Progenitor cell of endocrine pancreas (in vitro differentiated cells): ENCODE measurements at places on chromosomes 4 and X.

DNA sequence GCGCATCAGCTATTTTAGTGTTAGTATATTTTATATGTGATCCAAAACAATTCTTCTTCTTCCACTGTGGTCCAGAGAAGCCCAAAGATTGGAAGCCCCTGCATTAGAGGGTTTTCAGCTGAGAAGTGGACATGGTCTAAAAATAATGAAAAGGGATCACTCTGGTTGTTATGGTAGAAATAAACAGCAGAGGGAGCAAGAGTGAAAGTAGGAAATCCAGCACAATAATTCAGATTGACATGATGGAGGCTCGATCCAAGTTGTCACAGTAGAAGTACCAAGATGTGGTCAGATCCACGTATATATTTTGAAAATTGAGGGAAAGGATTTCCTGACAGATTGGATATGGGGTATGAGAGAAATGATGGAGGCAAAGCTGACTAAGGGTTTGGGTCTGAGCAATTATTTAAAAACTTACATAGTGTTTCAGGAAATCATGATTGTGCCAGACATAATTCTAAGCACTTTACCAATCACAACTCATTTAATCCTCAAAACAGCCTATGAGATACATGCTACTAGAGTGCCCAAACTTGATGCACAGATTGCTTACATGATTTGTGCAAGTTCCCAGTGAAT is 17.0 kb upstream of the TMEM144 start:
- no peak for DNase-seq

- DNase-seq, result peak; percentile 54
Measured at GRCh38 chr4:25654971-25655963, at the start of gene SLC34A2. SLC34A2 (plus strand) TSS chr4:25655851; CDS start chr4:25662501, 6,650 bp downstream.

- DNase-seq, result no peak
Measured at GRCh38 chr4:176377780-176378179, 58.0 kb downstream of the SPCS3 start.

DNA sequence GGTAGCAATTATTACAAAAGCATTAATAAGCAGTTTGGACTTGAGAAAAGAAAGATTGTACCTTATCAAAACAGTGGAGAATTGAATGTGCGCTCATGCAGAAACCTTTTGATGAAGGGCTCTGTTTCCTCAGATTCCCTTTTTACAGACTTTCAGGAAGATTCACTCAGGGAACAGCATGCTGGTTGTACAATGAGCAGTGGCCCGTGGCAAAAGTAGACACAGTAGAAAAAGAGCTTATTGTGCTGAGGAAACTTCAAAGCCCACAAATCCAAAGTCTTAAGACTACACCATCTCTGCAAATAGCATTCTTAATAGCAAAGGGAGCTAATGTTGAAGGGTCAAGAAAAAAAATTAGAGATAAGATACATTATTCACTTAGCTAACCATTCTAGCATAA is 858.9 kb downstream of the PDHA2 start:
- no peak for DNase-seq

- no peak for DNase-seq
Measured at GRCh38 chr4:26081795-26082498, 167.9 kb downstream of the SMIM20 start.
